ENCODE measurements at places on chromosomes 5 and 9.

DNA sequence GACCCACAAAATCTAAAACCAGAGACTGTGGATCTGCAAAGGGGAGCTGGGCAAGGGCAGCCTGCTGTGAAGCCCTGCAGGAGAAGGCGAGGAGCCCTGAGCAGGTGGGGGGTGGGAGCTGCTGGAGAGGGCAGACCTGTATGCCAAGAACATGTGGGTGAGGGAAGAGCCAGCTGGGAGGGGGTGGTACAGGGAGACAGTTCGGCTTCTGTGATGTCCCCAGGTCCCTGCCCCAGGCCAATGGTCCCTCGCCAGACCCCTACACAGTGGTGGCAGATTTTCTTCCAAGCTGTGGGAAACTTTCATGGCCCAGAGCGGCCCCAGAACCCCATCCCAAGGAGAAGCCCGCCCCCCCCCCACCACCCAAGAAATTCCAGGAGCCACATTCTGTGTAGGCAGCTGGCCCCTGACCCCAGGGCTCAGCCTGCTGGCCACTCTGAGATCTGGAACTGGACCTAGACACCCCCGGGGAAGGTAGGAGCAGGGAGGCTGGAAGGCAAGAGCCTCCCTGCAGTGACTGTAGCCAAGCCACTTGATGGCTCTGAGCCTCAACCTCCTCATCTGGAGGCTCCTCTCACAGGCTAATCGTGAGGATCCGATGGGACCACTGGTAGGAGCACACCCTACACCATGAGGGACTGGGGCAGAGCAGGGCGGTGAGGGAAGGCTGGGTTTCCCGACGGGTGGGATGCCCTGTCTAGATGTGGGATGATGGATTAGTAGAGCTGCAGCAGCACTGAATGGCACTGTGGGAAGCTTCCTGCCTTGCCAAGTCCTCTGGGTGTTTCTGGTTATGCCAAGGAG lies 22.6 kb upstream of the CSF1R start:
- no peak for DNase-seq

GRCh38 chr5:107670932-107671741 lies at the start of gene EFNA5:
Gene EFNA5, minus strand, starts transcription at chr5:107670937.
- DNase-seq: peak; percentile 49

DNA sequence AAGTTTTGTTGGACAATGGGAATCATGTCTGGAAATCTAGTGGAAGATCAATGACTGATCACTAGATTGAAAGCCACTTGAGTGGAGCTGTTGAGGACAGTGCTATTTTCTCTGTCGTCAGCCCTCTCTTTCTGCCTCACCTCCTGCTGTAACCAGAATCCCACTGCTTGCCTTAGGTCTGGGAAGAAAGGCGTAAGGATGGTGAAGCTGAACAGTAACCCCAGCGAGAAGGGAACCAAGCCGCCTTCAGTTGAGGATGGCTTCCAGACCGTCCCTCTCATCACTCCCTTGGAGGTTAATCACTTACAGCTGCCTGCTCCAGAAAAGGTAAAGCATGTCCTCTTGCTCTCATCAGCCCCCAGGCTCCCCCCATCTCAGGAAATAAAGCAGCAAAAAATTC lies 1.1 kb downstream of the NSG2 start:
- DNase-seq: no peak

- DNase-seq: peak; percentile 52
These were observed 128.6 kb upstream of the GRHPR start for GRCh38 chr9:37293664-37294524.

DNA sequence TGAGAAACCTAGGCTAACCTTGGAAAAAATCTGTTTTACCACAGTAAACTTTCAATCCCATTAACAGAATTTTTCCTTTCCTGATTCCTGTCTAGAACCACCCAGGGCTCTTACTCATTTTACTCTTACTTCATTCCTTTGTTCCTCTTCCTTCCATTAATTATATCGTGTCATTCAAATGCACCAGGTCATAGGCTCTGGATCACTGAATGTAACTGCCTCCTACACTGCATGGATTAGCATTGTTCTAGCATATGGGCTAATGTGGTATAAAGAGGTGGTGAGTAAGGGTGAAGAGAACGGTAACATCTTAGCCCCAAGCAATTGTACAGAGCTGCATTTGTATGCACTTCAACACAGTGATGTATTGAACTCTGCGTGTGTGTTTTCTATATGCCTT lies 49.5 kb upstream of the SPINK5 start:
- no peak for DNase-seq
